Uterus (tissue), 4 donors: ENCODE measurements at places on chromosomes 1 and 21. TPM values are rescaled to one million over a fixed set of nuclear protein-coding genes. Genes with fewer than 3 reads are reported as not detected.

KCNJ10 gene
- not detected for total RNA-seq

GLMP gene
- 28.8 TPM for total RNA-seq

NBPF4 gene
- total RNA-seq = not detected

KRTAP6-1 gene
- total RNA-seq = not detected

ESPN gene
- total RNA-seq = 2.5 TPM

SERTAD4 gene
- 8.8 TPM for total RNA-seq

LCE1A gene
- not detected for total RNA-seq

NLRP3 gene
- 0.29 TPM for total RNA-seq

MPL gene
- total RNA-seq = not detected

APOBEC4 gene
- total RNA-seq = 0.76 TPM

SLC30A7 gene
- total RNA-seq = 15.9 TPM

OR2AK2 gene
- not detected for total RNA-seq

WNT9A gene
- total RNA-seq = 4.4 TPM

UBL4B gene
- total RNA-seq = not detected

KIF21B gene
- 2.8 TPM for total RNA-seq

ELAPOR1 gene
- 4.6 TPM for total RNA-seq

PODN gene
- total RNA-seq = 100 TPM

LAX1 gene
- total RNA-seq = 2.0 TPM

FMO5 gene
- 3.8 TPM for total RNA-seq

UTS2 gene
- not detected for total RNA-seq

CD34 gene
- 42.1 TPM for total RNA-seq

SYT14 gene
- not detected for total RNA-seq

LRRC53 gene
- total RNA-seq = not detected

MATN1 gene
- not detected for total RNA-seq

RPAP2 gene
- total RNA-seq = 131 TPM

HSD3B2 gene
- total RNA-seq = not detected

SYDE2 gene
- total RNA-seq = 13.3 TPM
